ENCODE measurements at places on chromosomes 5 and 9.
A peak's percentile ranks its signal among the peaks of the same experiment; 100 is the strongest.

- no peak for DNase-seq
Measured at GRCh38 chr5:133801955-133802751, 166.3 kb downstream of the C5orf15 start.

GRCh38 chr9:128169925-128170324 lies 9.9 kb downstream of the BBLN start:
- no peak for DNase-seq

GRCh38 chr5:157106630-157107461 lies 2.0 kb downstream of the HAVCR2 start:
- peak; percentile 53 for DNase-seq

- no peak for DNase-seq
Measured at GRCh38 chr9:107620801-107621200, 131.2 kb upstream of the KLF4 start.

DNA sequence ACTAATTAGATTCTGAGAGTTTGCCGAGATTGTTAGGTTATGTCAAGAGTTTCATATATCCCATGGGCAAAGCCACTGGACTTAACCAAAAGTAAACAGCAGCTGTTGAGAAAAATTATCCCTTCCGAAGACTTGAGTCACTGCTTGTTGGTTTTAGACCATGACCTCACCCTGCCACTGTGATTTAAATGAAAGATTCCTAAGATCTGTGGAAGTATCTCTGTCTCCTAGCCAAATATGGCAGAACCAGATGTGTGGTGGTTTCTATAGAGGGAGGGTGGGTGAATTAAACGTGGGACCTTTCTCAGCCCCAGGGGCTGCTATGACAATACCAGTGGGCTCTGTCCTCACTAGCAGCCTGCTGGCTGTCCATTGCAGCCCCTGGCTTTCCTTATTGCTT lies 19.3 kb downstream of the DMRT3 start:
- no peak for DNase-seq

- DNase-seq = no peak
Measured at GRCh38 chr5:139052975-139053374, 145.2 kb downstream of the SIL1 start.

GRCh38 chr9:18923167-18923566 lies 109.8 kb downstream of the SAXO1 start:
- DNase-seq = no peak

DNA sequence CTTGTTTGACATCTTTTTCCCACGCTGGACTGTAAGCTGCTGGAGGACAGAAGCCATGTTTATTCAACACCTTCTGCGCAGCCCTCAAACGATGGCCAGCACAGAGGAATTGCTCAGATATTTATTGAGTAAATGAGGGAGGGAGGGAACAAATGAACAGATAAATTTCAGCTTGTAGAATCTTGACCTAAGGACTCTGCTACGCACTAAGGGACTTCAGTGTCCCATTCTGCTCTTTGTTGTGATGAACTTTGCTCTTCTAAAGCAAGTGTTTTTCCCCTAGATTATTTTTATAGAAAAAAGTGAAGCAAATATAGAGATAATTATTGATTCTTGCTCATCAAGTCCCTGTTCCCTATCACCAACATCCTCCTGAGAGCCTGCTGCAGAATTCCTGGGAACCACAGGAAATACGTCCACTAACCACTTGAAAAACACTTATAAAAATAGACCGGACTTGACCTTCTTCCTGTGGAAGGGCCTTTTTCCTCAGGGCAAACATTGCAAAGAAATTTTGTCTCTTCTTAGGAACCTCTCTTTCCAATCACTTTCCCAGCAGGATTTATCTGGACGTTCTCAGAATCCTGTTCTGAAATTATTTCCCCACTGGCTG lies 54.9 kb downstream of the FGF1 start:
- no peak for DNase-seq

DNA sequence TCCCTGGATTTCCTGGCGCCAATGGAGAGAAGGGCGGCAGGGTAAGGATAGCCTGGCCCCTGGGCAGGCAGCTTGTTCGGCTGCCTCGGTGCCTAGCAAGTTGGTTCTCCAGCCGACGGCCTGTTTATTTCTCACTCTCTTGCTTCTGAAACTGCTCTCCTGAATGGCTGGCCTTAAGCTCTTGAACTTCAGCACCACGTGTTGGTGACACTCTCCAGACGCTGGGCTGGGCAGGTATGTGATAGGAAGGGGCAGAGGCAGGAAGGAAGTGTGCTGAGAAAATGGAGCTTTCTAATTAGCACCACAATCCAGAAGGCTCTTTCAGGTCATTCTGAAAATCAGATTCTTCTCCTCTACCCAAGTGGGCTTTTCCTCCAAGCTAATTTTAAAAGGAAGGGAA lies 91.4 kb upstream of the FCN2 start:
- no peak for DNase-seq

DNA sequence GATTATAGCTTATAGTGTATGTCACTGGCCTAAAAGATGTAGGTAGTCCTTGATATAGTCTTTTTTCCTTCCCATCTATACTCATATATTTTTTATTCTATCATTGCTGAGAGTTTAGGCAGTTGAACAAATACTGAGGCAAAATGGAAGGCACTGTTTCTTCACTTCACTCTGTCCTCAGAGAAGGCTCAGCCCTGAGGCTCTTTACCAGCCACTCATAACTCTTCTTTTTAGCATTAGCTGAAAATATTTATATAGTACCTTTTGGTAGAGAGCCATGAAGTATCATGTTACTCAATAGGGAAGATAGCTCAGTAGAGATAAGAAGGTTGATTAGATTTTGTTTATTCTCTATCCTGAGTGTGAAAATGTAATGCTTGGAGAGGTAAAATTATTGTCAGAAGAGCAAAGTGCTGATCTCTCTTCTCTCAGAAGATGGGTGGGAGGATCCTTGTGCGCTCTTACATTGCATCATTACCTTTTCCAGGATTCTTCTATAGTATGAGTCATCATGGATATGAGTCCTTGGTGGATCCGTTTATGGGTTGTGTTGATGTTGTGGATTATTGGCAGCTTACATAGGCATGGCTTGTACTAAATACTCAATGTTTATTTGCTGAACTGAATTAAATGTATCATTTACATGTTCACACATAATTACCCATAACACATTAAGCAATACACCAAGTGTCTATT lies 88.1 kb downstream of the ANXA1 start:
- no peak for DNase-seq

- no peak for DNase-seq
Measured at GRCh38 chr9:1708219-1708618, 306.9 kb upstream of the SMARCA2 start.

DNA sequence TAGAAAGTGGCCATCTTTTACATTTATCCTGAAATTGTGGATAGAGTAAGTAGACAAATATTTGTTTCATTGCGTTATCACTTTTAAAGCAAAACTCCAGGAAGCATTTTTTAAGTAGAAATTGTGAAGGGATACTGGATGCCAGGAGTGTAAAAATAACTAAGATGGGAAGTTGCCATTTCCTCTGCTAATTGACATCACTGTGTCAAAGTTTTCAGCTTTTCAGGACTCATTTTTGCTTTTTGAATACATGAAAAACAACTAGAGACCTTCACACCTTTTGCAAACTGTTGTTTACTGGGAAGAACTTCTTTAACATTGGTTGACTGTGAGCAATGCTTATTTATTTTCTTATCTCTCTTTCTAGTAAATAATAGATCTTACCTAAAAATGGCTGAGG lies 337.5 kb downstream of the NR2F1-AS1 start:
- DNase-seq = no peak

Measured in activated naive CD8-positive, alpha-beta T cell treated with anti-CD3 and anti-CD28 coated beads for 36 hours (primary cell).